ENCODE measurements at places on chromosomes 13 and 19. TPM values are rescaled to one million over a fixed set of nuclear protein-coding genes. Genes with fewer than 3 reads are reported as not detected.

CLC gene
- not detected for total RNA-seq

SLC7A10 gene
- total RNA-seq: not detected

EFNA2 gene
- not detected for total RNA-seq

CLDND2 gene
- total RNA-seq: not detected

LRRC63 gene
- not detected for total RNA-seq

TNFRSF19 gene
- 77.5 TPM for total RNA-seq

ACER1 gene
- total RNA-seq: not detected

APOE gene
- 44.5 TPM for total RNA-seq

WDR87 gene
- not detected for total RNA-seq

LMO7 gene
- 536 TPM for total RNA-seq

ZNF181 gene
- total RNA-seq: 19.7 TPM

KLK14 gene
- total RNA-seq: not detected

NAPSA gene
- 0.29 TPM for total RNA-seq

REEP6 gene
- total RNA-seq: 1.8 TPM

SIGLEC11 gene
- total RNA-seq: under 0.01 TPM

TMPRSS9 gene
- total RNA-seq: 1.1 TPM

LGALS7B gene
- not detected for total RNA-seq

ACP7 gene
- not detected for total RNA-seq

TEX26 gene
- not detected for total RNA-seq

PSG1 gene
- total RNA-seq: 0.36 TPM

SPACA6 gene
- total RNA-seq: 9.4 TPM

ZNF653 gene
- total RNA-seq: 3.5 TPM

SRRM5 gene
- total RNA-seq: not detected

HCST gene
- total RNA-seq: 0.36 TPM

S1PR5 gene
- 0.29 TPM for total RNA-seq

DCLK1 gene
- total RNA-seq: 132 TPM

KCTD15 gene
- total RNA-seq: 55.7 TPM

IFNL1 gene
- not detected for total RNA-seq

CAPN12 gene
- not detected for total RNA-seq

C19orf33 gene
- not detected for total RNA-seq

MAST1 gene
- total RNA-seq: 0.72 TPM

ZNF628 gene
- total RNA-seq: 1.5 TPM

NCLN gene
- 39.4 TPM for total RNA-seq

SIGLEC9 gene
- not detected for total RNA-seq

All from osteoblast (primary cell).